ENCODE measurements at places on chromosomes 7 and 10.
A peak's percentile ranks its signal among the peaks of the same experiment; 100 is the strongest.

- no peak for DNase-seq
Measured at GRCh38 chr10:34386921-34387320, 428.2 kb downstream of the PARD3 start.

DNA sequence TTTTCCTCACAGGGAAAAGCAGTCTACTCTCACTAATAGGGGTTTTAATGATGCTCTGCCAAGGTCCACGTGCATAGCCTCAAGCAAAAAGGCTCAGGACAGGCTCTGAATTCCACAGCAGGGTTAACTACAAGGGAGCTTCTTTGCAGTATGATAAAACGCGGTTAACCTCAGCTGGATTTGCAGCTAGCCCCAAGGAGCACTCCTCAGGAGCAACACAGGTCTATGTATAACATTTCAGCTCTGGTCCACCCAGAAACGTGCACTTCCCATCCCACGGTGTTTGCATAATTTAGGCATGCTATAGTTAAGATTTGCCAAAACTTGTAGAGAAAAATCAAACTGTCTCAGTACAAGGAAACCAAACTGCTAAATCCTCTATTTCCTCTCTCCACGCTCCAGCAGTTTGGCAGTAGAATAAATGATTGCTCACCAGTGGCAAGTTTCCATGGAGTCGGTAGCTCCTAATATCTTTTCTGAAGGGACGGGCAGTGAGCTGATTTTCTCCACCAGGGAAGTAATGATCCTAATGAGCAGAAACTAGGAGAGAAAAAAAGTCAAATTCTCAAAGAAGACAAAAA is 13.1 kb upstream of the ASB4 start:
- DNase-seq = no peak

DNA sequence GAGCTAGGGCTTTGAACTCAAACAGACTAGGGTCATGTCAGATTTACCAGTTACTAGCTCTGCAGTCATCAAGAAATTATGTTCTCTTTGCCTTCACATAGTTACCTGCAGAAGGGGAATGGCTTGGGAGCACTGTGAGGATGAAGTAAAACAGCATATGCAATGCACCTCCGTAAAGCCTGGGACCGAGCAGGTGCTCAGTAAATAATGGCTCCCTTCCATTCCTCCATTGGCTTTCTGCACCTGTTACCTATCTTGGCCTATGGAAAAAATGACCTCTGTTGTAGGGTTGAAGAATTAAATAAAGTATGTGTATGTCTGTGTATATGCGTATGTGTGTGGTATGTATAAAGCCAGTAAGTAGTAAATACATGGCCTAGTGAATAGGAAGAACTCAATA is 78.8 kb downstream of the PDE1C start:
- DNase-seq = no peak

- no peak for DNase-seq
Measured at GRCh38 chr7:143846692-143847091, 55.3 kb downstream of the TCAF1 start.

DNA sequence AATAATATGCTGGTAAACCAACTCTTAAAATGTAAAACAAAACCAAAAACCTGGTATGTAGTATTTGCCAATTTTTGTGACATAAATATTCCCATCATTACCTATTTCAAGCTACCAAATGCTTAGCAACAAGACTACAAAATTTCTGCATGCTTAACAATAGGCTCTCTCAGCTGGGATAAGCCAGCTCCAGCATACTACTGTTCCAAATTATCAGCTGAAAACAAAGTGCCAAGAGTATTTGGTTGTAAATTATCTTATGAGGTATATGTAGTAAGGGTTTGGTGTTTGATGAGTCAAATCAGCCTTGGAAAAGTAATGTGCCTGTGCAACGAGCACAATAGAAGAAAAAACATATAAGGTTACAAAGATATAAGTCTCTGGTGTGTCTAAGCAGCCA is 263.2 kb downstream of the HGF start:
- DNase-seq = no peak

- DNase-seq = no peak
Measured at GRCh38 chr10:123380491-123381085, 226.4 kb downstream of the BUB3 start.

GRCh38 chr7:22944510-22944909 is 69.4 kb downstream of the HYCC1 start:
- no peak for DNase-seq

- DNase-seq = no peak
Measured at GRCh38 chr7:28607855-28608193, 195.5 kb downstream of the CREB5 start.

DNA sequence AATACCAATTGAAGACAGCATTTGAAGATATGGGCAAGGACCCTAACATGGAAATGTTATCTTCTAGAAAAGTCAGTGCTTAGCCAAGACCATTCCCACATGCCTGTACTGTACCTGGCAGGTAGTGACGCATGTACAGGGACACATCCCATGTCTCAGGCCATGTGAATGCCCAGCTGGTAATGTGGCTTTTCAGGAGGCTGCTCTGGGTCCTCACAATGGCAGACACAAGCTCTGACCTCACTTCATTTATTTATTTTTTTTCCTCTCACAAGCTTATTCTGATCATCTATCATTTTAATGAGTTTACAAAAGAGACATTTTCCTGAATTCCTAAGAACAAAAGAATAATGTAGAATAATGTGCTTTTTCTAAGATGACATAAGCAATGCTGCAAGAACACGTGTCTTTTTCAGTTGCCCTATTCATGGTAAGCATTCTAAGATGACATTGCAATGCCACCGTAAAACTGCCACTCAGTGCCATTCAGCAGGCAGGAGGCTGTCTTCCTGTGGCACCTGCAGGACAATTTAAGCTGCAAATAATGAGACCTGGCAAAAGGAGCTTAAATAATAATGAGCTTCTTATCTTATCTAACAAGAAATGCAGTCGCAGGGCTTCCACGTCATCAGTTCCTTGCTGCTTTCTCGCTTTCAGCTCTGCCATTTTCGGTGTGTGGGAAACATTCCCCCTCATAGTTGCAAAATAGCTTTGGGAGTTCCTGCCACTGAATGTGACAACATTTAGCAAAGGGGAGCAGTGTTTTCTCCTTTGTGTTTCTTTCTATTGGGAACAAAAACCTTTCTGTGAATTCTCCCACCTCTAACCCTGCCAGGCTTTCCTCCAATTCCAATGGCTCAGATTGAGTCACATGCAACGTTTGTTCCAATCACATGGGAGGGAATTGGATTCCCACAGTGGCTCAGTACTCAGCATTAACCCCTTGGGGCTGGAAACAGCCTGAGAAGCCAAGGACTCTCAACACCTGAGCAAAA is 113.0 kb downstream of the SEC23IP start:
- DNase-seq = no peak

DNA sequence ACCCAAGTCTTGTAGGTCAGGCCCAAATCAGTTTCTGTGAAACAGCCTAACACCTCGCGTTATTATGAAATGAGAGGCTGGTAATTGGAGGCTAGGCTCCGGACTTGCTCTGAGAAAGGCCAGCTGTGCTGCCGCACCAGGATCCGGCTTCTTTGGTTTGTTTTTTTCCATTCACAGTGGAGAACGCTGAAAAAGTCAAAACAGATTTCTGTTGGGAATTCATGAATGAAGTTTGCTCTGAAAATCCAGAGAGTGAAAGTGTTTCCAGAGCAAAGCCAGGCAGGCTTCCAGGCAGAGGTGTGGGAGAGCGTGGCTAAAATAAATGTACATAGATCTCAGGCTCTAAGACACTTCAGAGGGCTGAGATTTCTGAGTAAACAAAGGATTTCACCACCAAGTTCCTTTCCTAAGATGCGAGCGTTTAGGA is 240.1 kb downstream of the TRIL start:
- DNase-seq = no peak

GRCh38 chr10:3282674-3283017 is 110.1 kb upstream of the PITRM1 start:
- DNase-seq = no peak

DNA sequence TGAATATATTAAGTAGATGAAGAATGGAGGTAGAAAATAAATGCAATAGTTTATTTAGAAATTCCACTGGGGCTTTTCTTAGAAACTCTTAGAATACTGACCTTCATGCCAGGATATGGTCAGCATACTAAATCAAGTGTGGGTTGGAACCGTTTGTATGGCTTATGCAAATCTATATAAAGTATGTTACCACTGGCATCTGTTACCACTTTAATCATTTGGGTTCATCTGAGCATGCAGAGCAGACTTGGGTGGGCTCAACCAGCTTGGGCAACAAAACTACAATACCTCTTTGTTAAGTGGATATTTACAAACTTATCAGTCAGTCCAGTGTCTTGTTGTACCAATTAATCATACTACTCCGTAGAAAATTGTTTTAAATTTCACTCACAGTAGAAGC is 125.8 kb downstream of the CRPPA start:
- DNase-seq = no peak

DNA sequence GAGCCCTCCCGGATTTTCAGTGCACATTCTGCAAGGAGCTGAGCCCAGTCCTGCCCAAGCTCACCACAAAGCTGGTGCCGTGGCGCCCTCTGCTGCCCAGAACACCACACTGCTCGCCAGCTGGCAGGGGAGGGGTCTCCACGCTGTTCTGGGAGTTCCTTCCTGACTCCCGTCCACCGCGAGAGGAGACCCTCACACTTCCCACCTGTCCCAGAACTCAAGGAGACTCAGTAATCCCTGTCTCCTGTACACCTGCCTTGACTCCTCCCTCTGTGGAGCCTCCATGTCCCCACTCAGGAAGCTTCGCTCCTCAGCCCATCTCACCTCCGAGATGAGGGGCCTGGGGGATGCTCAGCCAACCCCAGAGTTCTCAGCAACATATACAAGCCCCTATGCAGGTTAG is 11.3 kb downstream of the C10orf105 start:
- DNase-seq = peak; percentile 54

DNA sequence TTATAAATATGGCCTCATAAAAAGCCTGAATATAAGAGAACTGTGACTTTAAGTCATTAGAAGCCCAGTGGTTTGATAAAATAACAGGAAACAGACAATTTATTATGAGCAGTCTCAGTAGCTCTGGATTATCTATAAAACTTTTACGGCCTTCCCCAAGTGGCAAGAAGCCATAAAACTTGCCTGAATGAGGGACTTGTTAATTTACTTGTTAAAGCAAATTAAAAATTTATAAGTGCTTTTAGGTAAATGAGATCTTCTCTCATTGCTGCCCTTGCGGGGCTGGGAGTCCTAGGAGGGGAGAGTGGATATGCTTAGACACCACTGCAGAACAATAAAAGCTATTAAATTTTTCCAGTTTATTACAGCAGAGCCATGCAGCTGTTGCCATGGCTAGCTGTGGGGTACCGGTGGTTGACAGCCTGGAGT is 499.9 kb downstream of the AUTS2 start:
- no peak for DNase-seq

DNA sequence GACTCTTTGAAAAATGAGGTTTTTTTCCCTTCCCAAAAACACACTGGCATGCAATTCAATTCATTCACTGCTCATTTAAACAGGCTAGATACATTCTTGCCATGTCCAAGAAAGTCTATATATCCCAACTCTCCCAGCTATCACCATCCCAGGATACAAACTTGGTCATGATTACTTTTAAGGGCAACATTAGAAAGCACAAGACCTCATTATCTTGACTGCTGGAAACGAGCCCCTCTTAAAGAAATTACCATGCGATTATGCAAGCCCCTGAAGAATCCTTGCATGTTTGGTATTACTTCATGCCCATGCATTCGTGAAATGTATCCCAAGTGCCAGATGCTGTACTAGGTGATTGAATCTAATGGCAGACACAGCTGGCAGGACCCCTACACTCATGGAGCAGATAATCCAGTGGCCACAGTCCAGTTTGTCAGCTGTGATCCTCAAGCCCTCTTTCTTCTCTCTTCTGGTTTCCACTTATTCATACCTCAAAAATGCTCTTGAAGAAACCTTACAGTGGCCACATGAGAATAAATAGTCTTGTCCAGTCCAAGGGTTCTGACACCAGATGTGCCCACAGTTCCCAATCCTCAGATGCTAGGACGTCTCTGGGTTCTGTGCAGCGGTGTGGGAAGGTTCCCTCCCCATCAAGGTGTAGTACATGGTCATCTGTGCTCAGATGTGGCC is 103.7 kb upstream of the HABP2 start:
- DNase-seq = no peak

GRCh38 chr10:110379831-110380230 is 75.1 kb upstream of the SMNDC1 start:
- no peak for DNase-seq

- DNase-seq = no peak
Measured at GRCh38 chr7:155355745-155356144, 58.1 kb downstream of the INSIG1 start.

DNA sequence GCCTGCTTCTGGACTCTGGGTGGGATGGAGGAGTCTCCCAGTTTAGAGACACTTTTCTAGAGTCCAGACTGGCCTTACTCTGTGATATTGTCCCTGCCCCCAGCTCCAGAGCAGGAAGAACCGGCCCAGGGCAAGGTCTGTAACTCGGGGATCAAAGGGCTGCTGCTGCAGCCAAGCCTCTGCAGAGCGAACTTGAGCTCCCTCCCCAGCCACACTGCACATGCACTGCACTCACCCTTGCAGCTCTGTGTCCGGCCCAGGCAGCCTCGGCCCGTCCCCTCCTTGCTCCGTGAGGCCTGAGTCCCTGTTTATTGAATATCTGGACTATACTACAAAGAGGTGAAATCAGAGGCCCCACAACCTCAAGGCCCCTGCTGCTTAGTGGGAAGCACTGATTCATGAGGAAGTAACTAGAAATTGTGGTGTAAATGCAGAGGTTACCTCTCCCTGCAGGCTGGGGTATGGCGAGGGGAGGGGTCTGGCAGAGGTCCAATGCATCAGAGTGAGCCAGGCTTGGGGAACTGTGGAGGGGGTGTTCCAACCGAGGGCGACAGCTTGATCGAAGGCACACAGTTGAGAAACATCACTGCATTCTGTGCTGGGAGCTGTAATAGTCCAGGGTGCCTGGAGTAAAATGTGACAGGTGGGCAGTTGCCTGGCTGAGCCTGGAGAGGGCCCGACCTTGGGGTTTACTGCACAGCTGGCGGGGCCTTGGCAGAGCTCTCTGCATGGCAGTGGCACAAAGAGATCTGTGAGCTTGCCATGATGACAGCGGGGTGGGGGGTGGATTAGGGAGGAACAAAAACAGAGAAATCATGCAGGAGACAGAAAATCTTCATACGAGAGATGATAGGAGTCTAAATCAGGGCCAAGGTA is 49.1 kb downstream of the AOC1 start:
- no peak for DNase-seq

DNA sequence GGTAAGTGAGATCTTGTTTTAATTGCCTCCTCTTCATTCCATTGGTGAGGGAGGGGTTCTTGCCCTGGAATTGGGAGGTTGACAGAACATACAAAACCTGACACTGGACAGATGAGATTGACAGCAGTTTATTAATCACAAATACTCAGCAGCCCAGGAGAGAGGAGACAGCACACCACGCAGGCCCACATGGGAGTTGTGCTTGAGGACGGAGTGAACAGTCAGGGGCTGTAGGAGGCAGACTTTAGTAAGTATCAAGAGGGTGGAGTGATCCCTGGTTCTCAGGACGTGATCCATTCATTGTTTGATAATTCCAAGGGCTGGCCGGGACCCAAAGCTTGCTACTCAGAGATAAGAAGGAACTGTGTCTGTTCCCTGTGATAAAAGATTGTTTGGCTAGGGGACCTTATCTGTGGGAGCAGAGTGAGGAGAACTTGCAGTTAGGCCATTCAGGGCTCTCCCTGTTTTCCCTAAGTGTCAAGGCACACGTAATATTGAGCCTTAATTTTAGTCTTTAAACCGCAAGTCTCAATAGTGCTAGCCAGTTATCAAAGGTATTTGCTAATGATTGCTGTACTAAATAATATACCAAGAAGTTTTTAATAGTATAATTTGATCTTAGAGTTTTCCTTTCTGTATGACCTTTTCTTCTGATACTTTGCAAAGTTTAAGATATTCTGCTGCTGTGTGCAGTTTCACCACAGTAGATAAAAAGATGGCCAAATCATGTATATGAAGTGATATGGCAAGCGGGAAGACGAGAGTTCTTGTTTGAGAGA is 14.5 kb downstream of the CAPZA2 start:
- DNase-seq = no peak
